SJSA1 (cell line): ENCODE measurements at places on chromosomes 6 and 20.

DNA sequence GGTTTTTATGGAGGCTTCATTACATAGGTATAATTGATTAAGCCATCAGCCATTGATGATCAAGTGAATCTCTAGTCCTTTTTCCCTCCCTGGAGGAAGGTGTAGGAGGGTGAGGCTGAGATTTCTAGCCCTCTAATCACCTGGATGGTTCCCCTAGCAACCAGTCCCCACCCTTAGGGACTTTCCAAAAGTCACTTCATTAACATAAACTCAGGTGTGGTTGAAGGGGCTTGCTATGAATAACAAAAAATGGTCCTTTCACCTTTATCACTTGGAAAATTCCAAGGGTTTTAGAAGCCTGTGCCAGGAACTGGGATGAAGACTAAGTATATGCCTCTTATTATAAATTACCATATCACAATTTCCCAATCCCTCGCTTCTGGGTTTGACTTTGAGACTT is 40.4 kb downstream of the SMPDL3A start:
- no peak for DNase-seq

DNA sequence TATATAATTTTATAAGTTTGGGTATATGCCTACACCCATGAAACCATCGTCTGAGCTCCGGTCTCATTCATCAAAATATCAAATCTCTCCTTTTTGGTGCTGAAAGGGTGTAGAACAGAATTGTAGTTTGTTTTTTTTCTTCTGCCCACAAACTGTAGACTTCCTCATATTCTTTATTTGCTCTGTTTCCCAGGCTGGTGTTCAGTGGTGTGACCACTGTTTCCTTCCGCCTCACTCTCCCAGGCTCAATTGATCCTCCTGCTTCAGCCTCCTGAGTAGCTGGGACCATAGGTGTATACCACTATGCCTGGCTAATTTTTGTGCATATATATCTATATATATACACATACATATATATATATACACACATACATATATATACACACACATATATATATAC is 139.6 kb upstream of the HCRTR2 start:
- DNase-seq: no peak

- no peak for DNase-seq
Observed at GRCh38 chr6:56934876-56935275, 20.0 kb upstream of the BEND6 start.

- DNase-seq: no peak
Observed at GRCh38 chr6:9646342-9647070, 768.4 kb downstream of the TFAP2A start.

DNA sequence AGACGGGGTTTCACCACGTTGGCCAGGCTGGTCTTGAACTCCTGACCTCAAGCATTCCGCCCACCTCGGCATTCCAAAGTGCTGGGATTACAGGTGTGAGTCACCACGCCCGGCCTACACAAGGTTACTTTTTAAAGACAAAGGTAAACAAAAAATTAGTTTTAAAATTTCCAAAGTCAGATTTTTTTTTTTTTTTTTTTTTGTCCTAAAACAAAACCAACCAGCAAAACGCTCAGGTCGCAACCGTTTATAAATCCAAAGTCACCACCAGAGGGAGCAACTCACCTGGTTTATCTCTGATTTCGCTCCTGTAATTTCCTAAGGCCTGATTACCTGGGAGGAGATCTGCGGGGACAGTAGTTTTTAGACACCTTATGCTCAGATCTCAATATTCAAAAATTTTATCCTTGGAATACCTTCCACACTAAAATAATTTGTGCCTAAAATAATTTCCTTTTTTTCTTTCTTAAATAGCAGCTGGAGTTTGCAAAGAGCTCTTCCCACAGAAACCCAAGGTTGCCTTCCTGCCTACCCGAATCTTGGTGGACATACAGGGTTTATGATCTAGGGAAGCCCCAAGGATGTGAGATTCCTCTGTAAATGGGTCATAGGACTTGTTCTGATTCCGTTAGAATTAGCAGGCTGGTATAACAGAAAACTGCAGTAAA is 19.8 kb upstream of the TREM1 start:
- DNase-seq: peak; percentile 56

- DNase-seq: peak; percentile 18
Observed at GRCh38 chr20:17499041-17499440, 32.1 kb downstream of the BFSP1 start.

- DNase-seq: no peak
Observed at GRCh38 chr20:60729135-60729900, 522.7 kb upstream of the CDH4 start.

GRCh38 chr6:166996406-166996805 is 2.8 kb upstream of the CEP43 start:
- DNase-seq: no peak

- DNase-seq: no peak
Observed at GRCh38 chr6:146397638-146398037, 146.0 kb upstream of the RAB32 start.

DNA sequence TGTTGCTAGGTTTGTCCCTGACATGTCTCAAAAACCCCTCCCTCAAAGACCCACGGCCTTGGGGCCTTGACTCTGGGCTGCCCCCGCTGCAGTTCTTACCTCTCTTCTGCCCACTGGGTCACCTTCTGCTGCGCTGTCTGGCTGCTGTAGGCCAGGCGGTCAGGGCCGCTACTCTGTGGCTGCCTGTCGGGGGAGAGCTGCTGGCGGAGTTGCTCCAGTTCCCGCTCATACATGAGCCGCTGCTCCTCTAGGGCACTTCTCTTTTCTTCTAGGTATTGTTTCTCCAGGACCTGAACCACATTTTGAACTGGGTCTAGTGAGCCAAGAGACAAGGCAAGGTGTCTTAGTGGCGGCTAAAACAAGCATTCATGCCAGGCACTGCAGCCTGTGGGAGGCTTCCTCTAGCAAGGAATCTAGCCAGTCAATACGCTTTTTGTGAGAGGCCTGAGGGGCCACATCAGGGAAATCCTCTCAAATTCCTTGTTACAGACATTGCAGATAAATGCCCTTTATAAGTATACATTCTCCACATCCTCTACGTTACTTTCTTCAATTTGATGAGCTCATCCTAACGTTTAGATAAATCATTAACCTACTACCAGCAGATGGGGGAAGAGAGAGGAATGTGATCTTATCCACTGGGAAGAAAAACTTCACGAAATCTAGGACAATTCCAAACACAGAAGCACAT is 110.3 kb upstream of the NUP153 start:
- no peak for DNase-seq

DNA sequence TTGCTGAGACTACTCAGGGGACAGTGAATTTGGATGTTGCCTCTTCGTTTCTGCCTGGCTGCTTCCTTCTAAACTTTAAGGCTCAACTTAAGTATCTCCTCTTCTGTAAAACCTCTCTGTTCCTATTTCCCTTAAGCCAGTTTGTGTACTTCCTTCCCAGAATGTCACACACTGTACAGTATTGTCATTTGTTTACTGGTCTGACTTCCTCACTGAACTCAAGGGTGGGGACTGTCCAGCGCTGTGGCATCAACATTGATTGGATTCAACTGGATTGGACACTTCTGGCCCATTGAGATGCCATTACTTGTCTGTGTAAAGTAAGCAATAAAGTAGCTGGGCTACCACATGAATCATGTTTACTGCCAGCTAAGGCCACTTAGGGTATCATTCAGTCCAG is 69.7 kb downstream of the ANKS1A start:
- no peak for DNase-seq

DNA sequence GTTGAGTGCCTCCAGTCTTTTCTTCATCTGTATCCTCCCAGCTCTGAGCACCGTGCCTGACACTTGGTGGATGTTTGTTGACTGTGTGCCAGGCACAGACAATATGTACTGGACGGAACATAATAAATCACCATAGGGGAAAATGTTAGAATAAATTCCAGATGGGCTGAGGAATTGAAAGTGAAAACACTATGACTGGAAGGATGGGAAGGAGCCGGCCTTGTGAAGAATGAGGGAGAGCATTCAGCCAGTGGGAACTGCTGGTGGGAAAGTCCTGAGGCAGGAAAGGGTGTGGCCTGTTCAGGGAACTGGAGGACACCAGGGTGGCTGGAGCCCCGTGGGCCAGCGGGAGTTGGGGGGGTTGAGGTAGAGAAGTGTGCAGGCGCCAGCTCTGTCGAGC is 75.4 kb downstream of the MTHFD1L start:
- no peak for DNase-seq

- DNase-seq: no peak
Observed at GRCh38 chr20:60467771-60468170, 509.5 kb downstream of the CDH26 start.

- no peak for DNase-seq
Observed at GRCh38 chr6:99689916-99690685, 83.5 kb downstream of the PRDM13 start.

- DNase-seq: no peak
Observed at GRCh38 chr6:146850238-146850896, 251.6 kb downstream of the ADGB start.

GRCh38 chr20:19260412-19261090 is 48.1 kb downstream of the SLC24A3 start:
- DNase-seq: no peak

DNA sequence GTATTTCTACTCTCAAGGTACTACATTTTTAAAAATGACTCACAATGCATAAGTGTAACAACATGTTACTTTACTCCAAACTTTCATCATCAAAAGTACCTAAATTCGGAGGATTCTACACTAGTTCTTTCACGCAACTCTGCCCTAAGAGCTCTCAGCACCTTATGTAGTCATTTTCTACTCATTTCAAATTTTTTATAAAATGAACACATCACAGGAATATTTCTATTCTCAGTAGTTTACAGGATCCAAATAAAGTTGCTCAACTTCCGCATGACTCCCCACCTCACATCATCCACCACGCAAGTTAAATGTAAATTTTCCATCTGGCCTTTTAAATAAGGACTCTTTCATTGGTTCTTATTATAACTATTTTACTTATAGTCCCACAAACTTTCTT is 344.9 kb upstream of the MANEA start:
- no peak for DNase-seq

GRCh38 chr20:10005885-10006284 is 28.9 kb upstream of the ANKEF1 start:
- no peak for DNase-seq

DNA sequence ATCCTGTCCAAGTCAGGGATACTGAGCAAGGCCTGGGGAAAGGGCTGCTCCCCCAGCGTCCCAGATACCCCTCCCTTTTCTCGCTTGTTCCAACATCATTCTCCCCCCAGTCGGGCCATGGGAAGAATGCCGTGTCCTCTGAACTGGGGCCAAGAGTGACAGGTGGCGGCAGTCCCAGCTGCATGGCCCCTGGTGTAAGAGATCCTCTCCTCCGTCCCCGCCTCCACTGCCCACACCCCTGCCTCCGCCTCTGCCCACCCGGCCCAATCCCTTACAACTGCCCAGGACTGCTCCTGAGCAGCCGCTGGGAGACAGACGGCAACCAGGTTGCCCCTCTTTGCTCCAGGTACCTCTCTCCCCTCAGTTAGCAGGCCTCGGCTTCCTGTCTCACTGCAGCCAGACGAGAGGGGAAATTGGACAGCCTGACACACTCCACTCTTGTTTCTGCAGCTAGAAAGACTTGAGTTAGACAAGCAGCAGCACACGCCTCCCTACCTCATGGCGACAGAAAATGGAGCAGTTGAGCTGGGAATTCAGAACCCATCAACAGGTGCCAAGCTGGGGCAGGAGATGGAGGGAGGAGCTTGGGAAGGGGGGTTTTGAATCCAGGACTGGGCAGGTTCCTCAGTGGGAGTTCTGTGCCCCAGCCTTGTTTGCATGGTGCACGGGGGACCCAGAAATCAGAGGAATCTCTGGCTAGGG is at the start of gene MYLK2:
Gene MYLK2 (plus strand): TSS at position 274 of the 702 bp plus-strand sequence. CDS start 225 bp downstream, at position 499.
- no peak for DNase-seq

GRCh38 chr6:135025775-135026174 is 28.8 kb downstream of the HBS1L start:
- DNase-seq: no peak
